Glutamatergic neuron (in vitro differentiated cells): ENCODE measurements at places on chromosomes 5 and 9. TPM values are rescaled to one million over a fixed set of nuclear protein-coding genes. Genes with fewer than 3 reads are reported as not detected.

CER1 gene
- 3.0 TPM for total RNA-seq

ARHGEF37 gene
- 1.0 TPM for total RNA-seq

DNA sequence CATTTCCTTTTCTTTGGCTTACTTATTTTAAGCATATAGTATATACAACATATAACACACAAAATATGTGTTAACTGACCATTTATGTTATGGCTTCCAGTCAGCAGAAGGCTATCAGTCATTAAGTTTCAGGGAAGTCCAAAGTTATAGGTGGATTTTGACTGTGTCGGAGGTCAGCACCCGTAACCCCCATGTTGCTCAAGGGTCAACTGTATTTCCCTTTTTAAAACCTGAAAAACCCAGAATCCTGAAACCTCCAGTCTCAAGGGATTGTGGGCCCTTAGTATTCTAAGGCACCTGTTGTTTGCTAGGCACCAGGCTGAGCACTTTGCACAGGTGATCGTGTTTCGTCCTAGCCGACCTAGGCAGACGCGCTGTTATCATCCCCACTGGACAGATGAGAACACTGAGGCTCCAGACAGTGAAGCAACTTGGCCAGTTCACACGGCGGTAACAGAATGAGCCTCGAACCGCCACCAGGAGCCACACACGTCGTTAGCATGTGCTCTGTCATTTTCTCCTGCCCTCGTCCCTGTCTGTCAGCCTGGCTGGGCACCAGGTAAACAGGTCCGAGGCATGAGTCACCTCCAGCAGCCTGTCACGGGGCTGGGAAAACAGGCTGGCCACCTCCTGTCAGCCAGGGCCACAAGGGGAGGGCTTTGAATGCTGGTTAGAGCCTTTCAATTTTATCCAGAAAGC is 39.9 kb downstream of the DUSP1 start:
- no peak for DNase-seq

LRRC70 gene
- 0.91 TPM for total RNA-seq

DNA sequence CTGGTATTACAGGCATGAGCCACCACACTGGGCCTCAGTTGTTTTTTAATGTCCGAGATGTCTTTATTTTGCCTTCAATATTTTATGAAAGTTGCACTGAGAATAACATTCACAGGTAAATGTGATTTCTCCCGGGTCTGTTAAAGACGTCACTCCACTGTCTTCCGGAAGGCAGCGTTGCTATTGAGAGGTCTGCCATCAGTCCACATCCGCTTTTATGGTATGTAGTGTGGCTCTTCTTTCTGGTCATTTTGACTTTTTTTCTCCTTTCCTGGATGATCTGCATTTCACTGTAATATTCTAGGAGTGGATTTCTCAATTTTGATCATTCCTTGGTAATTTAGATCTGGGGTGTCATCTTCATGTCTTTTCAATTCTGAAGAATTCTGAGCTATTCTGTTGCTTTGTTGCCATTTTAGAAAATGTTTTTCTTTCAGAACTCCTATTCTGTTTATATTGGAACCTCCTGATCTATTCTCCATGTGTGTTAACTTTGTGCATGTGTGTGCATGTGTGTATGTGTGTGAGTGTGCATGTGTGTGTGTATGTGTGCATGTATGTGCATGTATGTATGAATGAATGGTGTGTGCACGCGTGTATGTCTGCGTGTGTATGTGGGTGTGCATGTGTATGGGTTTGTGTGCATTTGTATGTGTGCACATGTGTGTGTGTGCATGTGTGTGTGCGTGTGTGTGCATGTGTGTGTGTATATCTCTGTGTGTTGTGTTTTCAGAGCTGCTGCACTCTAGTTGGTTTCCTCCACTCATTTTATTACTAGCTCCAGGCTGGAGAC is 1.9 kb upstream of the LCN1 start:
- DNase-seq, result no peak

PPP3R2 gene
- not detected for total RNA-seq

NUTM2G gene
- not detected for total RNA-seq

- DNase-seq, result no peak
Measured at GRCh38 chr5:157076558-157076957, 17.6 kb upstream of the HAVCR1 start.

NOL8 gene
- total RNA-seq, result 34.9 TPM

DNA sequence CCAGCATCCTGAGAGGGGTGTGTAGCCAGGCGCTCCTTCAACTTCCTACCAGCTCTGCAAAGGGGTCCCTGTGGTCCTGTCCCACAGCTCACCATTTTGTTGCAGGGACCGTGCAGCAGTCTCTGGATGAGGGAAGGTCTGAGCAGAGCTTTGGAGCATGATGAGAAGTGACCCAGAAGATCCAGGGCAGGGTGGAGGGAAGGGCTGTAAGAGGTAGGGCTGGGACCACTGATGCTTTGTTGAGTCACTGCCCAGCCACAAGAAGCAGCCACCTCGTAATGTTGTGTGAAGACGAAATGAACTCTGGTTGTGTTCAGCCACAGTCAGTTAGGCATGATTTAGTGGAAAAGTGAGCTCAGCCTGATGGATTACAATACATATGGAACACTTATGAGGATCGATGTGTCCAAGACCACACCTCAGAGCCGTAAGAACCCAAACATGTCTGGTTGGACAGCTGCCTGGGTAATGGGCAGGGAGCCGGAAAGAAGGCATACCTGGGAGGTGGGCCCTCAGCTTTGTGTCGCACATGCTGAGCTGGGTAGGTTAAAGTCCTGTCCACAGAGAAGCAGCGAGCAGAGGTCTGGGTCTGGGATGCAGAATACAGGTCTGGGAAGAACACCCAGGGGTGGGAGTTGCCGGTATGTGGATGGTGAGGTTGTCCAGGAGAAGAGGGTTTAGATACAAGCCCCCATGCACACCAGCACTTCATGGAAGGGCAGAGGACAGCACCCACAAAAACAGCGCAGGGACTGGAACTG is 250.1 kb downstream of the GADD45G start:
- no peak for DNase-seq
